Sciatic nerve (tissue), 2 donors: ENCODE measurements at places on chromosomes 1 and 21.

DNA sequence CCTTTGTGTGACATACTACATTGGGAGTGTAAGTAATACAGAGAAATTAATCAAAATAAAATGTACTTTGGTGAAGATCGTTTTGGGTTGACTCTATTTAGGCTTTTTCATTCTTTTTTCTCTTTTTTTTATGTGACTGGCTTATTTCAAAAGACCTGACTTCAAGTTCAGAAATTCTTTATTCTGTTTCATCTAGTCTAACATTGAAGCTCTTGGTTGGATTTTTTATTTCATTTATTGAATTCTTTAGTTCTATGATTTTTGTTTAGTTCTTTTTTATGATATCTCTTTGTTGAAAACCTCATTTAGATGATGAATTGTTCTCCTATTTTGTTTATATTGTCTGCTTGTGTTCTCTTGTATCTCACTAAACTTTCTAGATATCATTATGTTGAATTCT is 35.6 kb downstream of the SLC35A3 start:
- no peak for DNase-seq

GRCh38 chr1:117682372-117682771 is 76.5 kb downstream of the TENT5C start:
- DNase-seq: no peak

GRCh38 chr1:38973659-38974437 is 17.2 kb upstream of the AKIRIN1 start:
- DNase-seq: no peak

DNA sequence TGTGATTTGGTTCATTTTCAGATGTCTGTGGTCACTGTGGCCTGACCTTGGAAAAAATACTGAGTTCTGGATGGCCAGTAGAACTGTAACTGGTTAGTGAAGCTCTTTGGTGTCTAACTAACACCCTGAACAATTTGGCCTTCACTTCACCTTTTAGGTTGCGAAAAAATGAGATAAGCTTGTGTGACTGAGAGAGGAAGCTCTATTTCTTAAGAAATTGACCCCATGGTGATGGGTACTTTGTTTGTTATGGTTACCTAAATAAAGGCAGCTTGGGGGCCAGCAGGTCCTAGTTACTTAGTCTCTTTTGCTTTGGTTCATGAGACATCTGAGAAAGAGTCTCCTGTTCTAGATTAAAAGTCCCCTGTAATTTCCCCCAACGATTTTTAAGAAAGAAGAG is 181.6 kb downstream of the ZNF326 start:
- no peak for DNase-seq

GRCh38 chr1:35708441-35708921 is 10.2 kb downstream of the C1orf216 start:
- no peak for DNase-seq

DNA sequence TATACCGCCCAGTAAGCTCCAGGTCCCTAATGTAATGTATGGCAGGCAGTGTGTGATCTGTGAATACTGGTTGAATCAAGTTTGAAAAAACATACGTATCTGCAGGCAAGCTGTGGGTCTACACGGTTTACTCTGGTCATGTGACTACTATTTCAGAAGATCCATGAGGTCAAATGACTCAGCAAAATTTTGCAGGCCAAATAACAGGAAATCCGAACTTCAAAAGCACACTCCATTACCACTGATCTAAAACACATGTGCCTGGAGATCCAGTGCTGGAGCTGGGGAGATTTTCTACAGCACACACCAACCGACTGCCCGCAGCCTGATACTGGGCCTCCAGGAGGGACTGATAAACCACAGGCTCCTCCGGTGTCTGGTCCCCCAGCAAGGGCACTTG is 64.5 kb upstream of the SLC44A3 start:
- DNase-seq: no peak

DNA sequence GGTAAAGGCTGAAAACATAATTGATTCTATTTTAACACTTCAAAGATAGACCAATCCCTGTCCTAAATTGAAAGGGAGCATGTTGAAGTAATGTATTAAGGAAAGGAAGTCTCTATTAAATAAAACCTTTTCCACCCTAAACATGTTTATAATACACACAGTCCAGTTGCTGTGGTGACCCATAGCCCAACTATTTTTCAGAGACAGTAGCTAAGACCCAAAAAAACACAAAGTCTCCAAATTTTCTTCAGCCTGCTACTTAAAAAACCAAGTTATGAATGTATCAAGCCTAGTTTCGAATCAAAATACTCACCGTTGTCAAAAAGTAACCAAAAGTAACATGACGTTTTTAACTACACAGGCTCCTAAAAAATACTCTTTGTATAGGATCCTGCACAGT is 1.6 kb downstream of the ELK4 start:
- DNase-seq: no peak

- no peak for DNase-seq
Measured at GRCh38 chr1:31108861-31109260, 43.3 kb upstream of the PUM1 start.
